ENCODE measurements at places on chromosomes 1 and 21. TPM values are rescaled to one million over a fixed set of nuclear protein-coding genes. Genes with fewer than 3 reads are reported as not detected.

ASAP3 gene
- total RNA-seq = 58.6 TPM

COP1 gene
- 44.4 TPM for total RNA-seq

LMX1A gene
- not detected for total RNA-seq

CYP4A11 gene
- total RNA-seq = not detected

KANK4 gene
- 0.09 TPM for total RNA-seq

HES5 gene
- not detected for total RNA-seq

GBP7 gene
- total RNA-seq = not detected

FMO3 gene
- total RNA-seq = 0.57 TPM

TEDDM1 gene
- total RNA-seq = not detected

FCAMR gene
- total RNA-seq = not detected

TXNIP gene
- total RNA-seq = 229 TPM

OR2T29 gene
- total RNA-seq = not detected

CCDC185 gene
- not detected for total RNA-seq

TMPRSS3 gene
- total RNA-seq = not detected

NMNAT2 gene
- total RNA-seq = 0.28 TPM

PERM1 gene
- total RNA-seq = 0.43 TPM

ADAMTS5 gene
- 24.4 TPM for total RNA-seq

PGM1 gene
- total RNA-seq = 125 TPM

DMBX1 gene
- total RNA-seq = not detected

RUNX3 gene
- not detected for total RNA-seq

CD53 gene
- not detected for total RNA-seq

LCE2C gene
- not detected for total RNA-seq

RHEX gene
- not detected for total RNA-seq

CLDN8 gene
- total RNA-seq = not detected

TRIM58 gene
- 0.18 TPM for total RNA-seq

APCS gene
- total RNA-seq = not detected

DNALI1 gene
- total RNA-seq = 4.0 TPM

OR14K1 gene
- total RNA-seq = not detected

CHTOP gene
- 24.2 TPM for total RNA-seq

NEGR1 gene
- 22.2 TPM for total RNA-seq

PRAMEF8 gene
- total RNA-seq = not detected

FLG gene
- under 0.01 TPM for total RNA-seq

SIM2 gene
- total RNA-seq = under 0.01 TPM

QSOX1 gene
- total RNA-seq = 750 TPM

ADGRL2 gene
- 33.3 TPM for total RNA-seq

INPP5B gene
- total RNA-seq = 32.1 TPM

SIK1 gene
- 1.3 TPM for total RNA-seq

PLEKHN1 gene
- total RNA-seq = 0.28 TPM

Measured in smooth muscle cell of bladder (primary cell).